ENCODE measurements at places on chromosomes 5 and 9. TPM values are rescaled to one million over a fixed set of nuclear protein-coding genes. Genes with fewer than 3 reads are reported as not detected.

The LEAP2 gene
- 0.65 TPM for total RNA-seq

The LRRC19 gene
- not detected for total RNA-seq

The BSPRY gene
- total RNA-seq: 0.07 TPM

The RASEF gene
- 6.7 TPM for total RNA-seq

The WDR31 gene
- 0.96 TPM for total RNA-seq

The EQTN gene
- not detected for total RNA-seq

The DRD1 gene
- total RNA-seq: 0.05 TPM

The SLC4A9 gene
- total RNA-seq: 0.02 TPM

The TSSK1B gene
- total RNA-seq: not detected

The TGFBI gene
- total RNA-seq: 1,737 TPM

The PLAC8L1 gene
- total RNA-seq: not detected

The ANKRD18B gene
- 4.6 TPM for total RNA-seq

The GFI1B gene
- 0.09 TPM for total RNA-seq

The FOCAD gene
- 14.4 TPM for total RNA-seq

The HTR4 gene
- not detected for total RNA-seq

The BTNL3 gene
- not detected for total RNA-seq

The PPP3R2 gene
- total RNA-seq: not detected

The FST gene
- total RNA-seq: 1.4 TPM

The HSPB3 gene
- total RNA-seq: 0.24 TPM

The ACTL7A gene
- total RNA-seq: not detected

The VCP gene
- 259 TPM for total RNA-seq

The TMOD1 gene
- 1.9 TPM for total RNA-seq

The RELL2 gene
- total RNA-seq: 5.2 TPM

The MEF2C gene
- total RNA-seq: 0.02 TPM

The MOB3B gene
- 11.9 TPM for total RNA-seq

The SNX2 gene
- 38.4 TPM for total RNA-seq

The BHMT2 gene
- not detected for total RNA-seq

The DBH gene
- not detected for total RNA-seq

The AMBP gene
- 7.1 TPM for total RNA-seq

The ZNF879 gene
- 0.48 TPM for total RNA-seq

The PPIP5K2 gene
- total RNA-seq: 16.2 TPM

The PKD2L2 gene
- not detected for total RNA-seq

The GRXCR2 gene
- total RNA-seq: not detected

The C9orf50 gene
- not detected for total RNA-seq

The CCDC192 gene
- total RNA-seq: not detected

The SPATA31C1 gene
- not detected for total RNA-seq

The ZNF462 gene
- total RNA-seq: 3.6 TPM

The GABRA6 gene
- not detected for total RNA-seq

The PCA3 gene
- total RNA-seq: not detected

The MEIKIN gene
- total RNA-seq: not detected

The NXNL2 gene
- total RNA-seq: 0.70 TPM

All from A549 treated with AZD2906 at 1 μM for 4 hours (cell line).